Fibroblast of villous mesenchyme (primary cell): ENCODE measurements at places on chromosomes 4 and X. TPM values are rescaled to one million over a fixed set of nuclear protein-coding genes. Genes with fewer than 3 reads are reported as not detected.

The FGFBP2 gene
- total RNA-seq: not detected in 2 replicates

The DNAAF6 gene
- total RNA-seq: not detected in 2 replicates

The MAGED4B gene
- total RNA-seq: 18.6 and 24.2 TPM in 2 replicates

The VCX3A gene
- total RNA-seq: not detected in 2 replicates

The ARSJ gene
- 49.3 and 69.5 TPM in 2 replicates for total RNA-seq

The NAT8L gene
- total RNA-seq: under 0.01 TPM in 2 replicates

The LDB2 gene
- total RNA-seq: 19.9 and 24.2 TPM in 2 replicates

The GAGE12J gene
- not detected in 2 replicates for total RNA-seq

The VSIG4 gene
- not detected in 2 replicates for total RNA-seq

The MAGEA9B gene
- under 0.01 TPM in 1 of 2 replicates, not detected in the other for total RNA-seq

The SSX4 gene
- total RNA-seq: not detected in 2 replicates

The CD38 gene
- total RNA-seq: under 0.01 TPM in 2 replicates
